Activated CD8-positive, alpha-beta memory T cell treated with anti-CD3 and anti-CD28 coated beads, Interleukin-2, amount 10 ng/mL, durations not matched to agents 7 days and 5 days (primary cell): ENCODE measurements at places on chromosomes 2 and 18. TPM values are rescaled to one million over a fixed set of nuclear protein-coding genes. Genes with fewer than 3 reads are reported as not detected.

The MARCHF4 gene
- total RNA-seq = not detected

The NYAP2 gene
- total RNA-seq = not detected

The CKAP2L gene
- 62.2 TPM for total RNA-seq

The SCN3A gene
- total RNA-seq = 0.07 TPM

The CAPN14 gene
- 0.26 TPM for total RNA-seq

The METTL5 gene
- total RNA-seq = 68.5 TPM

The LRATD1 gene
- not detected for total RNA-seq

The TWIST2 gene
- not detected for total RNA-seq

The COX7A2L gene
- 92.6 TPM for total RNA-seq

The RAD51AP2 gene
- not detected for total RNA-seq

The REEP1 gene
- total RNA-seq = not detected

The CENPA gene
- 58.7 TPM for total RNA-seq

The APLF gene
- 3.3 TPM for total RNA-seq

The LYPD6 gene
- total RNA-seq = not detected

The XIRP2 gene
- not detected for total RNA-seq

The RASGRP3 gene
- 15.2 TPM for total RNA-seq

The GREB1L gene
- total RNA-seq = not detected

The POLE4 gene
- total RNA-seq = 46.9 TPM

The CFC1B gene
- total RNA-seq = not detected

The NFATC1 gene
- 25.7 TPM for total RNA-seq

The SPR gene
- total RNA-seq = 3.1 TPM

The SERPINB3 gene
- total RNA-seq = not detected

The DPYSL5 gene
- not detected for total RNA-seq

The CYRIA gene
- 1.7 TPM for total RNA-seq

The CLEC4F gene
- not detected for total RNA-seq

The ABHD1 gene
- 0.21 TPM for total RNA-seq

The CENPO gene
- total RNA-seq = 57.4 TPM

The TMEM247 gene
- not detected for total RNA-seq

The KLHL41 gene
- not detected for total RNA-seq

The MRO gene
- not detected for total RNA-seq

The MEIS1 gene
- total RNA-seq = not detected

The RTP5 gene
- total RNA-seq = not detected

The NAT8 gene
- total RNA-seq = not detected
